ENCODE measurements at places on chromosomes 5 and 9. TPM values are rescaled to one million over a fixed set of nuclear protein-coding genes. Genes with fewer than 3 reads are reported as not detected.

FIBCD1 gene
- not detected for total RNA-seq

KCNT1 gene
- 0.54 TPM for total RNA-seq

C9orf153 gene
- 0.92 TPM for total RNA-seq

PCDHB11 gene
- total RNA-seq = 10.6 TPM

SLC27A6 gene
- 0.21 TPM for total RNA-seq

CMYA5 gene
- 1.6 TPM for total RNA-seq

- DNase-seq = no peak
These were observed 112.2 kb upstream of the ZNF608 start for GRCh38 chr5:124858612-124859011.

- DNase-seq = no peak
These were observed 21.8 kb upstream of the C9orf40 start for GRCh38 chr9:74974558-74974957.

- DNase-seq = no peak
These were observed 16.0 kb downstream of the LYRM7 start for GRCh38 chr5:131186561-131187256.

- DNase-seq = no peak
These were observed 10.9 kb downstream of the HABP4 start for GRCh38 chr9:96460882-96461281.

DNA sequence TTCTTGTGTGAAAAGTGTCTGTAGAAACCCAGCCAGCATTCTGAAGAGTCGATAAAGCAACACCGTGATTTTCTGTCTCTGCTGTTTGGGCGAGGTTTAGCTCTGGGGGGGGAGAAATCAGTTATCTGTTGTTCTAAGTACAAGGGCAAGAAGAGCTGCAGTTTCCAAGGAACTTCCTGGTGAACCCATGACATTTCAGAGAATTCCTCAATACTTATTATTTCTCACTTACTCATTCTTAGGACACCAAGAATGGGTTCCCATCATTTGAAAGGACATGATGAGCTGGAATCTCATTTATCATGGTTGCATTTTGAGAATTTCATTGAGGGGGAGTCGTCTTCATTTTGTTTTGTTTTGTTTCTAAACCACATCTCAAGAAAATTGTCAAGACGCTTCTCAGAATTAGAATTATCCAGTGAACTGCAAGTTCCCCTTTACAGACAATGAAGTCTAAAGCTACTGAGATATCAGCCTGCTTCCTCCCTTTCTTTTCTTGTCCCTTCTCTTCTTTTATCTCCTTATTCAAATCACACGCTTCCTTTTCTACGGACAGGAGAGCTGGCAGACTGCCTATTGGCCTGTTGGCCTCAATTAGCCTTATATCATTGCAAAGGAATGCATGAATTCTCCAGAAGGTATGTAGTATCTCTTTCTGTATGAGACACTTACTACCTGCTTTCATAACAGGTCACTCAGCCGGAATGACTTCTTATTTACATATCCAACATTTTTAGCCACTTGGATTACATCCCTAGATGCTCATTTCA, 53.7 kb downstream of the ZNF462 start:
- DNase-seq = no peak

DNA sequence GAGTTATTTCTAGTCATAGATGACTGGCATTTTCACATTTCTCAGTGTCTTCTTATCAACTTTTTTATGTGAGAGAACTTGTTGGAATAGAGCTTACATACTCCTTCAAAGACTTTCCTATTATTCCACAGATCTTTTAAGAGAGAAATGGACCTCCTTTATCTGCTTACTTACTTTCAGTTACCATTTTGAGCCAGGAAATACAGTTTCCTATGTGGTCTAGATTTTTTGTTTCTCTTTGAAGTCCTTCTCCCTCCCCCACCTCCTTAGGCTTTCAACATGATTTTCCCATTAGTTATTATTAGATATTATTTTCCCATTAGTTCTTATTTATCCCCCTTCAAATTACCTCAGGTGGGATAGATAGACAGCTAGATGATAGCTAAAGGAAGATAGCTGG, 289.1 kb upstream of the ITGA1 start:
- no peak for DNase-seq

DNA sequence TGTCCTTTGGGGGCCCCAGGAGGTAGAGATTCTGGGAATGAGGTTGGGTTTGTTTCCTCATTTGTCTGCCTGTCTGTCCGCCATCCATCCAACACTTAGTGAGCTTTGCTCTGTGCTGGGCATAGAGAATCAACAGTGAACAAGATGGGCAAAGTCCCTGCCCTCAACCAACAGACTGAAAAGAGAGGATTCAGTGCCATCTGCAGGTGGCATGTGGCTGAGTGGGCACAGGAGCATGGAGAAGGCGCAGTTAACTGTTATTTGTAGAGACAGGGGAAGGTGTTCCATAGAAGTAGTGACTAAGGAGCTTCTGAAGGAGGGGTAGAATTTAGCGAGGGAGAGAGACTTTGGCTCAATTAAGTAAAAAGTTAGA, 23.1 kb downstream of the POLR1E start:
- no peak for DNase-seq

GRCh38 chr5:6434731-6435130, 13.9 kb upstream of the UBE2QL1 start:
- DNase-seq = no peak

- no peak for DNase-seq
These were observed 104.3 kb downstream of the CEMIP2 start for GRCh38 chr9:71663931-71664459.

DNA sequence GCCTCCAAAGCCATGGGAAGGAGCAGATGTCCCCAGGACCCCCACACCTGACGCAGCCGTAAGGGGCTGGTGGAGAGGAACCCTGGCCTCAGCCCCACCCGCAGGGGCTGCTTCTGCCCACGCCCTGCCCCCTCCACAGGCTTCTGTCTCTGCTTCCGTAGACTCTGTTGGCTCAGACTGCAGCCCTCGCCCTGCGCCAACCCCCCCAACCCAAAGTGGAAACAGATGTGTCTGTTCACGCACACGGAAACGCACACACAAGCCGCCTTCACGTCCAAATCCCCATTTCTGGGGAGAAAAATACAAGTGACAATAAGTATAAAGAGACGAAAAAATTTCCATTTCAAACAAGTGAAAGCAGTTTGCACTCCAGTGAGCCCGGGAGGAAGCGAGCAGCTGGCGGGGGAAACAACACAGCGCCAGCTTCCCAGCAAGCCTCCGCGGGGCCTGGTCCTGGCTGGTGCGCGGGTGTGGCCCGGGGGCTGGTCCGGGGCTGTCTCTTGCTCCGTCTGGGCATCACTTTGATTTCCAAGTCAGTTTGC, 32.6 kb upstream of the RXRA start:
- DNase-seq = no peak

DNA sequence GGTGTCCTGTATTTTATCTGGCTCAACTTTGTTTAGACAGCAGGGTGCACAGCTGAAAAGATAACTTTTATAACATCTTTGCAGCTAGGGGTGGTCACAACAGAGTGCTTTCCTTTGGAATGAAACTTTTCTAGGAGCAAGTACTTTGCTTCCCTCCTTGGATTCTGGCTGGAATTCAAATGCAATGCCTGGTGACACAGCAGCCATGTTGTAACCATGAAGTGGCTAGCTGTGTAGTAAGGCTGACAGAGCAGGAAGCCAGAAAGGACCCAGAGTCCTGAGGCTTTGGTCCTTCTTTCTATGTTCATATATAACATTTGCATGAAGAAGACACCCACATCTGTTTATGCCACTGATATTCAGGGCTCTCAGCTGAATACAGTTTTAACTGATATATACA, 48.1 kb downstream of the TENT4A start:
- DNase-seq = no peak

DNA sequence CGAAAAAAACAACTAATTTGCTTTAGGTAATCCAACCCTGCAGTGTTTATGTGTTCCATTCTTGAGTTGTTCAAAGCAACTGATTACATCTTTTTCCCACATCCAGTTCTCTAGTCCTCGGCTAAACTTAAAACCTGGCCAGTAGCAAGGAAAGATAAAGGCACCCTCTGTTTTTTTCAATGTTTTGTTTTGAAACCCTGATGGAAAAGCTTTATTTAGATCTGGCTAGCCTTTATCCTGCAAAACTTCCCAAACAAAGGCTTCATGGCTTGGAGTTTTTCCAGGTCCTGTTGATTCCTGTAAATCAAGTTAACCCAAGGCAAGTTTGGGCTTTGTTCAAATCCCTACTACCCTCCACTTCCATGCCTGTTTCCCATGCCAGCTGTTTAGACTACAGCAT, 105.1 kb downstream of the CEMIP2 start:
- DNase-seq = no peak

GRCh38 chr9:95230046-95230445, 87.5 kb downstream of the FANCC start:
- no peak for DNase-seq

- no peak for DNase-seq
These were observed 159.1 kb upstream of the MAP1B start for GRCh38 chr5:71948206-71948605.

GRCh38 chr5:80967500-80968181, 7.5 kb downstream of the RASGRF2 start:
- DNase-seq = no peak

DNA sequence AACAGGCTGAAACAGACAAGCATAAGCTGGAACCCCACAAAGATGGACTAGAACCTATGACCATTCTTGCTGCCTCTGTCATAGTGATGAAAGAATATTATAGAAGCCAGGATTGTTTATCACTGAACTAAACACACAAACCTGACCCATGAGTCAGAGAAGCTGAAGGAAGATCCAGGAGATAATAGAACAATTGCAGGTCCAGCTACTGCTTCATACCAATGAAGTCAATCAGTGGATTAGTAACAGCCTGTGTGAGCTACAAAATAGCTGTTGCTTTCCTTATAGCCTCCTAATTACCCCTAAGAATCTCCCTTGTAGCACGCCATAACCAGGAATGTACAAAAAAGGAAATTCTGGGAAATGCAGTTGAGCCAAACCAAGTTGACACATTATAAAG, 459.9 kb upstream of the ZNF462 start:
- DNase-seq = no peak

DNA sequence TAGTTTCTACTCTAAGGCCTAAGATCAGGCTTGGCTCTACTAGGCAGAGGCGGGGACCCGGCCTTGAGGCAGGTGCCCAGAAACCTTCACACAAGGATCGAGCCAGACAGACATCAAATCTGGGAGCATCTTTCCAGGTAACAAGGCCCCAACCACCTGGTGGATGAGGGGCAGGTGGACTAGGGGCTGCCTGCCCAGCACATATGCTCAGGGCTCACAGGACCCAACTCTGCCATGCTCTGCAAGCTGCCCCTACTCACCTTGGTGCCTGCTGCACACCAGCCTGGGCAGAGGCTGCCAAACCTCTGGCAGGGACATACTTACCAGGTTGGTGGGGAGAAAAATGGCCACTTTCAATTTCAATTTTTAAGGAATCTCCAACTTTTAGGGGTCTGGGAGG, 2.2 kb upstream of the ZNF618 start:
- DNase-seq = no peak

- no peak for DNase-seq
These were observed 65.9 kb downstream of the DMRTA1 start for GRCh38 chr9:22512495-22512894.

- no peak for DNase-seq
These were observed 150.2 kb downstream of the RXRA start for GRCh38 chr9:134476272-134476941.

- DNase-seq = no peak
These were observed 21.7 kb upstream of the FAT2 start for GRCh38 chr5:151612689-151613427.

GRCh38 chr5:90071656-90072055, 337.9 kb downstream of the CETN3 start:
- no peak for DNase-seq

- no peak for DNase-seq
These were observed 92.1 kb downstream of the MELK start for GRCh38 chr9:36664806-36665205.

GRCh38 chr5:135031813-135032694, 2.0 kb downstream of the PITX1 start:
- DNase-seq = no peak

DNA sequence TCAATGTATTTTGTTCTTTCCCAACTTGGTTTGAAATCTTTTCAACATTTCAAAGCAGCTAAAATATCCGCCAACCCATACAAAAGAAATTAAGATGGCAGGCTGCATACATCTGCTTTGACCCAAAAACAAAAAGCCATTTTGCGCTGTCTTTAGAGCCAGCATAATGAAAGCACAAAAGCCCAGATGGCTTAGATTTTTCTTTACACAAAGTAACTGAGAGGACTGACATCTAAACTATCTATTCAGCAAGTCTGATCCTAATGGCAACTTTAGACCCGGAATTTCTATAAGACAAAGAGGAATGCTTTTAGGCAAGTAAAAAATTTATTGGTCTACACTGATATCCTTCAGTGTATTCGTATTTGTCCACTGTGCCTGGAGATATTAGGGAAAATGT, 86.3 kb downstream of the MYO10 start:
- no peak for DNase-seq

DNA sequence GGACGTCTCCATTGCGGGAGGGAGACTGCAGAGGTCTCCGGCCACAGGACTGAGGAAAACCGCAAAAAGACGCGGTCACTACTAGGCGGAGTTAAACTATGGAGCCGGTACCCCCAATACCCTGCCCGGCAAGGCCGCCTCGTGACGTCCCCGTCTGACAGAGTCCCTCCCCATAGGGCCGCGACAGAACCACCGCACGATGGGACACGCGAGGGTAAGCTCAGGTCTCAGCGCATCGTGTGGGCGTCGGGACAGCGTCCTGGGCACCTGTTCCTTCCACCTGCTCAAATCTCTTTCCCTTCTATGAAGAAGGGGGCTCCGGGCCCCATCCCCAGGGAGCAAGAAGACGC, 35.2 kb upstream of the GLDC start:
- DNase-seq = no peak

DNA sequence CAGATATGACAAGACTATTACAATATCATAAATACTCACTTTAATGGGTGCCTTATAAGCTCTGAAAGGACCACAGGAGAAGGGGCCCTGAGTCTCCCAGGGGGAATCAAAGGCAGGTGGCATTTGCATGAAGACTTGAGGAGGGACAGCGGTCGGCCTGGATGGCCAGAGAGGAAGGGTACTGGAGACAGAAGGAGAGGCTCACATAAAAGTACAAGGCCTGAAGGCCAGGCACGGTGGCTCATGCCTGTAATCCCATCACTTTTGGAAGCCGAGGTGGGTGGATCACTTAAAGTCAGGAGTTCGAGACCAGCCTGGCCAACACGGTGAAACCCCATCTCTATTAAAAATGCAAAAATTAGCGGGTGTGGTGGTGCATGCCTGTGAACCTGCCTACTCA, 29.1 kb upstream of the LMX1B start:
- DNase-seq = no peak

- no peak for DNase-seq
These were observed at the start of gene DAB2IP for GRCh38 chr9:121651295-121652020. DAB2IP (plus strand) TSS chr9:121651634; CDS start chr9:121651776, 142 bp downstream.

DNA sequence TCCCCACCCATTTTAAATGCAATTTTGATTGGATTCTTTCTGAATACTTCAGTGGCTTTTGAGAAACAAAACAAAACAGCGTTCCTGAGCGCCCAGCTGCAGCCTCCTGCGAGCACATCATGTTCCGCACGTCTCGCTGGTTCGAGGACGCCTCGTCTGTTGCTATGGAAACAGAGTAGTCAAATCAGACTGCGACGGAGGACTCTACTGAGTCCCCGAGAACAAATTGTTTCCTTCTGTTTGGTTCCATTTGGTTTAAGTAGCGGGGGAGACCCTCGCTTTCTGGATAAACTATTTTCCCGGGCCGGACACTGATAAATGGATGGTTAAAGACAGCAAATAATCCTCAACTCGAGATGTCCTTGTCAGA, 69.0 kb downstream of the SLC28A3 start:
- peak; percentile 4 for DNase-seq

Measured in thoracic aorta (tissue), 2 donors.